ENCODE measurements at places on chromosomes 12 and 14.

DNA sequence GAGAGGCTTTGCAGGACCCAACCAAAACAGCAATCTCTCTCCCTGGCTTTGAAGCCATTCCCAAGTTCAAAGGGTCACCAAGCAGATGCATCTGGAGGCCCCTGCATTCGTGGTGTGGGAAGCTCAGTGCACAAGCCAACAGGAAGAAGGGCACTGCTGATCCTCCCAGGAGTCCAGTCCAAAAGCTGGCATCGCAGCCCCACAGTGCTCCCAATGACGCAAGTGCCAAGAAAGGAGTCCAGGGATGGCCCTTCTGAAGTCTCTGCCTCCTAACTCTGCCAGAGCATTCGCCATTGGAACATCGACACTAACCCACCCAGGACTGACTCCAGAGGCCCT is 25.1 kb downstream of the PXN start:
- no peak for DNase-seq

DNA sequence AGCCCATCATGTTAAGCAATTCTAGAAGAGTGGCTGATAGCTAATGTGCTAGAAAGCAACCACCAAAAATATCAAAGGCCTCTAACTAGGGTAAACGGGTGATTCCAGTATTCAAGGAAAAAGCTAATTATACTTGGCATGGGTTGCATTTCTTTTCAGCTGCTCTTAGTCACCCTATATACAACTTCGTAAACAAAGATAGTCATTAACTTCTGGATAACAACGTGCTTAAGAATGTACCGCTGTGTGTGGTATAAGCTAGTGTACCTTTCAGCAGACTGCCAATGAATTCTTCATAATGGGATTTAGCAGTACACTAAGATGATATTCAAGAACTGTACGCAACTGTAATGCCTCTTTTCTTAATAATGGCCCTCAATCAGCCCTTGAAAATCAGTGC is 42.2 kb upstream of the SLC6A13 start:
- no peak for DNase-seq

GRCh38 chr14:80266930-80267329 is 55.6 kb upstream of the DIO2 start:
- no peak for DNase-seq

DNA sequence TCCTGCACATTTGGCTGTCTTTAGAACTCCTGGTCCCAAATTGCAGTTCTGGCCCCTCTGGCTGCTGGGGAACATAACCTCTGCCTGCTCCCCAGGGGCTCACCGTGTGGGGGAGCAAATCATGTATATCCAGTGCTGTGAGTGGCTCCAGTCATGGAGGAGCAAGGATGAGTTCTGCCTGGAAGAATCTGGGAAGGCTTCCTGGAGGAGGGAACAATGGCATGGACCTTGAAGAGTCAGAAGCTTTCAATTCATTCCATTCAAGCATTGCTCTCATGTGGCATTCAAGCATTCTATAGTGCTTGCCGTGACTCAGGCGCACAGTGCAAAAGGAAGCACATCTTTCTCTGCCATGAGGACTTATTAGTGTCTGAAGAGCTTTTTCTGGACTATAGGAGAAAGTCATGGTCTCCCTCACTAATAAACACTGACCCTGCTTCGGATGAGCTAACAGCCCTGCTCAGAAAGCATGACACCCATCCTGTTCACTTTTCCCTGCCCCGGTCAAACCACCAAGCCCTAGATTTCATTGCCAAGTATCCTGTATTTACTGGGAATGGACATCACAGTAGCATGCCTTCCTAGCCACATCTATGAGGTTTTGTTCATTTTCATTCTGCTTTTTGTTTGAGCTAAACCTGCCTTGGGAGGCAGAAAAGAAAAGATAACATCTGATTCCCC is 3.5 kb downstream of the IFI27 start:
- DNase-seq = no peak

DNA sequence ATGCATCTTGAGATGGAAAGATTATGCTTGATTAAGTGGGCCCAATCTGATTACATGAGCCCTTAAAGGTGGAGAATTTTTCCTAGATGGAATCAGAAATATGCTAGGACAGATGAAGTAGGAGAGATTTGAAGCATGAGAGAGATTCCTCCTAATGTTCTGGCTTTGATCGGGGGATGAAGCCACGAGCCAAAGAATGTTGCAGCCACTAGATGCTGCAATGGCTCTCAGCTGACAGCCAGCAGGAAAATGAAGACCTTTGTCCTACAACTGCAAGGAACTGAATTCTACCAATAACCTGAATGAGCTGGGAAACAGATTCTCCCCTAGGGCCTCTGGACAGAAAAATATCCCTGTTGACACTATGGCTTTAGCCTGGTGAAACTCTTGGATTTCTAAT is 82.6 kb upstream of the ATP2B1 start:
- no peak for DNase-seq

- no peak for DNase-seq
Measured at GRCh38 chr12:67681941-67682620, 33.5 kb downstream of the DYRK2 start.

DNA sequence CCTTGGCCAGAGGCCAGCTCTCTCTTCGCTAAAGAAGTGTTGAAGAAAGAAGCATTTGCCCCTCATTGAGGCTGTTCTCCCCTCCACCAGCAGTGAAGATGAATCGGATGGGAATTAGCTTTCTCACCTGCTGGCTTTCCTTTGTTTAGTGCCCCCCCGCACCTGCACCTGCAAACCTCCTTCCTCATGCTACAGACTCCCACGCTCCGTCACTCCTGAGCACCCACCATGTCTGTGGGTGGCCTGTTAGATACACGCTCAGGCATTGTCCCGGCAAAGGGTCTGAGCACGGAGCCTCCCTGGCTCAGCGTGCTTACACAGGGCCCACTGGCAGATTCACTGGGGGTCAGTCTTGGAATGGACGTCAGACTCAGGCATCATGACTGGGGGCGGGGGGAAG is 121.6 kb downstream of the GLT1D1 start:
- no peak for DNase-seq
